ENCODE measurements at places on chromosomes 1 and 21. TPM values are rescaled to one million over a fixed set of nuclear protein-coding genes. Genes with fewer than 3 reads are reported as not detected.
A peak's percentile ranks its signal among the peaks of the same experiment; 100 is the strongest.

The DONSON gene
- total RNA-seq = 6.5 TPM

- DNase-seq = peak; percentile 48
These were observed 14.0 kb downstream of the LAPTM5 start for GRCh38 chr1:30743584-30744059.

GRCh38 chr1:35807614-35808449 is at the start of gene AGO4:
Gene AGO4, plus strand, starts transcription at chr1:35808016. Its CDS starts 401 bp downstream, at chr1:35808417.
- peak; percentile 53 for DNase-seq

- no peak for DNase-seq
These were observed 27.0 kb downstream of the COL18A1 start for GRCh38 chr21:45431781-45432572.

DNA sequence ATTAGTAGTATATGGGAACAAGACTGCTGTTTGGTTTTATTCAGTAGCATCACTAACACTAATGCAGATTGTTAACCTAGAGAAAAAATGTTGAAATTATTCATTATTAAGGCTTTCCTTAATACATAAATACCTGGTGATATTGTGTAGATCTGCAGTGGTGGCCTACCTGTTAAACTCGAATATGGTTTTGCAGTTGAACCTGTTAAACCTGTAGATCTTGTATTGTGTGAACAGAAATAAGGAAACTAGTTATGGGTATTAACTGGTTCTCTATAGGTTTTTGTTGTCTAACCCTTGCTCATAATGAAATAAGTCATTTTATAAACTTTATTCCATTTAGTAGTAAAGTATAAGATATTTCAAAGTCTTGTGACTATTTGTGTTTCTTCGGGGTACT is 23.9 kb downstream of the PKN2 start:
- DNase-seq = no peak

DNA sequence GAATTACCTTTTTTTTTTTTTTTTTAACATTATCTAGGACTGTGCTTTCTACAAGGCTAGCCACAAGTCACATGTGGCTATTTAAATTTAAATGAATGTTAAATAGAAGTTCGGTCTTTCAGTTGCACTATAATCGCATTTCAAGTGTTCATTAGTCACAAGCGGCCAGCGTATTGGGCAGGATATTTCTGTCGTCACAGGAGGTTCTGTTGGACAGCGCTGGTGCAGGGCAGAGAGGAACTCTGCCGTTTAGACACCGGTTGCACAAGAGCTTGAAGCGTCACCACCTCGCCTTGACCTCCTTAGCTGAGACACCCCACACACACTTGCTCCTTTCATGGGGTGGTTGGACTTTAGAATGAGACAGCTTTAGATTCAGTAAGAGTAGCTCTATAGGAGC is 64.1 kb downstream of the BACE2 start:
- DNase-seq = no peak

DNA sequence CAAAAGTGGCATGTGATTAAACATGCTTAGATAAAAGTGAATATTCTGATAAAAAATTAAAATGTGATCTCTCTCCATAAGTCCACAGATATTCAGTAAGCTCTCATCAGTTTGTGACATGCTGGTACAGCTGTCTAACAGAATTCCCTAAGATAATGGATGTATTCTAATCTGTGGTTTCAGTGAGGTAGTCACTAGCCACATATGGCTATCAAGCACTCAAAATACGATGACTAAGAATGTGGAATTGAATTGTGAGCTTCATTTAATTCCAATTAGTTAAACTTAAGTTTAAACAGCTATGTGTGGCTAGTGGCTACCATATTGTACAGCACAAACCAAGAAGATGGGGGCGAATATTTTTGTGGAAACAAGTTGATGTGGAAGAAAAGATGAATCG is 4.1 kb upstream of the REG4 start:
- DNase-seq = no peak

DNA sequence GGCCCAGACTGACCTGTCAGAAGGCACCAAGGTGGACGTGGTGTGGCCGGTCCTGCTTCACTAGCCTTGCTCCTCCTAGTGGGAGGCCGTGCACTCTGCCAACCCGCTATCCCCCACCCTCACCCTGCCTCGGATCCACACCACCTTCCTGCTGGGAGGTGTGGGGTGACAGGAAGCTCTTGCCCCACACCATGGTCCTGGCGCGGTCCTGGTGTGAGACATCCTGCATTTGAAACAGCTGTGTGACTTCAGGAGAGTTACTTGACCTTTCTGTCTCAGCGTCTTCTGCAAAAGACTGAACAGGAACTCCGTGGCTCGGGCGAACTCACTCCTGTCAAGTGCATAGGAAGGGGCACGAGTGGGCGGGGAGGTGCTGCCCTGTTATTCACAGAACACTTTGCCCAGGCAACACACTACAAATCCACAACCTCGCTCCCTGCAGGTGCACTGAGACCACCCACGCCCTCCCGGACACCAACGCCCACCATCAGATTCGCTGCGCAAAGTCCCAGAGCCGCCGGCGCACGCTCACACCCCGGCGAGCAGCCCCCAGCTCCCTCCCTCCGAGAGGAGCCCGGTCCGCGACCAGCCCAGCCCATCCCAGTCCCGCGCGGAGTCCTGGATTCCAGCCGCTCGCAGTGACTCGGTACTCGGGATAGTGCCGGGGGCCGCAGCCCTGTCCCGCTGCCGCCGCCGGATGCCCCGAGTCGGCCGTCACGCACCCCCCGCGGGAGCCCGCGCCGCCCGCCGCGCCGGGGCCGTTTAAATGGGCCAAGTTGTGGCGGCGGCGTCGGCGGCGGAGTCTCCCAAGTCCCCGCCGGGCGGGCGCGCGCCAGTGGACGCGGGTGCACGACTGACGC is at the start of gene SAMD11:
SAMD11 (plus strand) TSS at position 793 of the 860 bp plus-strand sequence. CDS start 509 bp downstream, outside the sequence.
- peak; percentile 82 for DNase-seq

The FUCA1 gene
- total RNA-seq = 21.3 TPM

DNA sequence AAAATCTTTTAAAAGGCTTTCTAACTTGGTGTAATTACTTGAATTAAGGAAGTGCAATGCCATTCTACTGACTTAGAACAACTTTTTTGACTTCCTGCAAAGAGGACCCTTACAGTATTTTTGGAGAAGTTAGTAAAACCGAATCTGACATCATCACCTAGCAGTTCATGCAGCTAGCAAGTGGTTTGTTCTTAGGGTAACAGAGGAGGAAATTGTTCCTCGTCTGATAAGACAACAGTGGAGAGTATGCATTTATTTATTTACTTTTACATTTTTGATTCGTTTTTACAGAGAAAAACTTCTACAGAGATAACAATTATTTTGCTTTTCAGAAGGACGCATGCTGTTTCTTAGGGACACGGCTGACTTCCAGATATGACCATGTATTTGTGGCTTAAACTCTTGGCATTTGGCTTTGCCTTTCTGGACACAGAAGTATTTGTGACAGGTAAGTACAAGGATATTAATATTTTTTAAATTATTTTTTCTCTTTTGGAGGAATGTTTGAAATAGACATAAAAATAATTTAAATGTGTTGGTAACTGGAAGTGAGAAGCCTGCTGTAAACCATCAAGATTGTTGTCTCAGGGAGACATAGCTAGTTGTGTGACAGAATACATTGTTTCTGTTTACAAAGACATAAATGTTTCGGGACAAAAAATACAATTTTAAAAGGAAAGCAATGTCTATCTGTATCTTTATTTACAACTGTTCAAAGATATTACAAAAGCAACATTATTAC is at the start of gene PTPRC:
PTPRC (plus strand) TSS at position 147 of the 742 bp plus-strand sequence; CDS start at position 376, 229 bp downstream.
- DNase-seq = no peak

GRCh38 chr21:16195538-16195910 is 465.7 kb downstream of the USP25 start:
- no peak for DNase-seq

DNA sequence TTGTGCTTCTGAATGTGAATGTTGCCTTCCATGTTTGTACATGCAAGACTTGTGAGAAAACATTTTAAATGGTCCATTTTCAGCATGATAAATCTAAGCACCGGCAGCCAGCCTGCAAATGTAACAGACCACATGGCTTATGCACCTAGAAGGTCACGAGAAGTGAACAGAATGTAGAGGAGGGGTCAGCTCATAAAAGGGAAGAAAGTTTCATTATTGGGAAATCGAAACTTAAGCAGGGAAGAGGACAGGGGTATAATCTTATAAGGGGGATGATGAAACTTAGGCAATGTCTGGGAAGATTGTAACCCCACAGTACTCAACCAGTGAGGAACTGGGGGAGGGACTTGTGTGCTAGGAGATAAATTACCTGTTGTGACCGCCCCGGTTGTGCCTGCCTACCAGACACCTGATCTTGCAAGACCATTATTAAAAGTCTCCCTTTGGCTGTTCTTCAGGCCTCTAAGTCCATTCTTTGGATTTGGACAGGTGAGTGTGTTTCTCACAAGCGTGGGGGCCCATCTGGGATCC is 37.7 kb upstream of the VN1R5 start:
- DNase-seq = no peak

- DNase-seq = no peak
These were observed 138.4 kb downstream of the PLXNA2 start for GRCh38 chr1:208105756-208106155.

DNA sequence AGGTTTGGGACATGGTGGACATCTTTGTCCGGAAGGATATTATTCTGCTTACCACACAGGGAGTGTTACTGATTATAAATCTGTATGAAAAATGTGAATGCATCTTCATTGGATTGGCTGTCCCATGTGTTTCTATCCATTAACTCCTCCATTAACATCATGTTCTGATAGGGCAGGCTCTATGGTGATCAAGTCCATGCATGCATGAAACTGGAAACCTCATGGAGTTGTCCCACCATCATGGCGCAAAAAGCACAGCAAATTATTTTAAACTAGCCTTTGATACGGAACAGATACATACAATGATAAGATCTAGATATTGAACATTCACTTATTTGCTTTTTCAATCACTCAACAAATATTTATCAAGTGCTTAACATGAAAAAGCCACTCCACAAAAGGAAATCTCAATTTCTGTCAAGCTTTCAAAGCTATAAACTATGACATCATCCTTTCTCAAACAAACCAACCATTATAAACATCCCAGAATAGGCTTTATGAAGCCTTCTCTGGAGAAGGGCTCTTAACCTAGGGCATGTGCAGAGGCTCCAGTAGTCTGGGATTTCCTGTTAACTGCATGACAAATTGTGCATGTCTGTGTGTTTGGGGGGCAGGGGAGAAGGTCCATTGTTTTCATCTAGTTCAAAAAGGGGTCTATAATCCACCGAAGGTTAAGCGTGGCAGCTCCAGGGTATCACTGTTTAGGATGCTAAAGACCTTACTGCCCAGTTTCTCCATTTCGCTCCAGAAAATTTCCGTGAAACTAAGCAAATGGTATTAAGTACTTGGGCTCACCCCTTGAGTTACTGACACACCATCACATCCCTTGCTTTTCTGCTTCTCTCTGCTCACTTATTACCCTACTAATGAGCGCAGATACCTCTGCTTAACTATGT is 46.1 kb downstream of the ADAMTS1 start:
- DNase-seq = no peak

DNA sequence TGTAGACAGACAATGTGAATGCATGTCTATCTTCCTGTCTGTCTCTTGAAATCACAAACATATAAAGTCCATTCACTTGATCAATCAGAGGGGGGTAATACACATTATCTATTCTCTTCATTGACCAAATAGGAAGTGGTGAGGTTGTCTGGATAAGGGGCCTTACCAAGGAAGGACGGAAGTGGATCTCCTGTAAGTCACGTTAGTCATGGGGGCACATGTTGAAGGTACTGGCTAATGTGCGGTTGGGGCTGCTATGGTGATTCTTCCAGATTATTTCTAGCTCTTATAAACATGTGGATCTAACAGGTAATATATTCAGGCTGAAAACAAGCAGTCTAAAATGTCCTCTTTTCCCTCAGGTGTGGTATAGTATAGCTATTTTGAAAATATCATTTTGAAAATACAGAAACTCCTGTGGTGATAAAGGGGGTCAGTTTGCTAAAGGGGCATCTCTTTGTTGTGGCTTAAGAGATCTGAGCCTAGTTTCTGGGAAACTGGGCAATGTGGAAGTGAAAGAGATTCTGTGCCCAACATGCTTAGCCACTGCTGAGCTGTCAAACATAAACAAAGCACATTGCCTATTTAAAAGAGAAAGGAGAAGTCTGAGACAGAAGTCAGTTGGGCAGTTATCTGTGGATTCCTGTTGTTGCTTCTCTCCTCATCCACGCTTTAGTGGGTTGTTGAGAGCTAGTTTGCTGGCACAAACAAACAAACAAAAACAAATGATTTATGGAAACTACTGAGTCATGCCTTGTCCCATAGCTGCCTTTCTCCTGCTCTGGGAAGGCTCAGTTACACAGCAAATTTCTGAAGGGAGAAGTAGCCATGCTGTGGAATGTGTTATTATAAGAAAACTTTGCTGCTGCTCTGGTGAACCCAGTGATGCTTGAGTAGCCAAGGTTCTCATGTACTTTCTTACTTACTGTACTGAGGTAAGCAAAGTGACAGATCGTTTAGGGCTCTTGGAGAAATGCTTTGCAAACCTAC is 166.9 kb downstream of the HLX start:
- DNase-seq = peak; percentile 13

DNA sequence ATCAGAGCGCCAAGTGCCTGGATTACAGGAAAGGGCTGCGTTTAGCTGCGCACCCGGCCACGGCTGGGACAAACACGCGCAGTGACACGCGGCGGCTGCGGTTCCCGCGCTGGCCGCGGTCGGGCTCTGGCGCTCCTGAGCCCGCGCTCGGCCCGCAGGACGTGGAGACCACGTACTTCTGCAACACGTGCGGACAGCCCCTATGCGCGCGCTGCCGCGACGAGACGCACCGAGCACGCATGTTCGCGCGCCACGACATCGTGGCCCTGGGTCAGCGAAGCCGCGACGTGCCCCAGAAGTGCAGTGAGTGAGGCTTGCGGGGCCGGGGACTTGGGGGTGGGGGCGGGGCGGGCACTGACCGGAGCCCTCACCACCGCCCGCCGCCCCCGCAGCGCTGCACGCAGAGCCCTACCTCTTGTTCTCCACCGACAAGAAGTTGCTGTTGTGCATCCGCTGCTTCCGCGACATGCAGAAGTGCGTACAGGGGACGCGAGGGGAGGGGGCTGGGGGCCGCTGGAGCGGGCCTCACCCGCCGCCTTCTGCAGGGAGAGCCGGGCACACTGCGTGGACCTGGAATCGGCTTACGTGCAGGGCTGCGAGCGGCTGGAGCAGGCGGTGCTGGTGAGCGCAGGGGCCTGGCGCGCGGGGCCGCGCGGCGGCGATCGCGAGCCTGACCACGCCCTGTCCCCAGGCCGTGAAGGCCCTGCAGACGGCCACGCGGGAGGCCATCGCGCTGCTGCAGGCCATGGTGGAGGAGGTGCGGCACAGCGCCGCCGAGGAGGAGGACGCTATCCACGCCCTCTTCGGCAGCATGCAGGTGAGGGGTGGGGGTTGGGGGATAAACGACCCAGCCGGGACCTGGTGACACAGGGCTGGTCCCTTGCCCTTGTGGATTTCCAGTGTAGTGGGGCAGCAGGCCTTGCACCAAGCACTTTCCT is 3.1 kb downstream of the RNF207 start:
- peak; percentile 60 for DNase-seq

DNA sequence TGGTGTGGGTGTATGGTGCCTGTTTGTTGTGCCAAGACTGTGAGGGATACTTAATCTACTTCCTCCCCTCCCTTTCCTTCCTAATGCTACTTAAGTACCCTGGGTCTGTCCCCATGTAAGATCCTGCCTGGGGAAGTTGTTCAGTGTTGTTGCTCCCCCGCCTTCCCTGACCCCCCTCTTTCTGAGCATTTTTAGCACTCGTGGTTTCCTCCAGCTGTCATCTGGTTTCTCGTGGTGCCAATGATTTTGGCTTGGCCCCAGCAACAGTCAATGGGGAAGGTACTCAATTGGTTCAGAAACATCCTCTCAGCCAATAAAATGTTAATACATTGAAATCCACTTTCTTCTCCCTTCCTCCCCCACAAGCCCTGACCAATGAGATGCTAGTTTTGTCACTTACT is 8.0 kb upstream of the B4GALT3 start:
- DNase-seq = peak; percentile 56

GRCh38 chr21:42153746-42154145 is 65.2 kb upstream of the ABCG1 start:
- DNase-seq = no peak

GRCh38 chr1:175920381-175920780 is 177.0 kb upstream of the TNR start:
- DNase-seq = no peak
